ENCODE measurements at places on chromosomes 2 and 18.
A peak's percentile ranks its signal among the peaks of the same experiment; 100 is the strongest.

- no peak for DNase-seq
Measured at GRCh38 chr2:53051157-53051556, 716.4 kb upstream of the CHAC2 start.

DNA sequence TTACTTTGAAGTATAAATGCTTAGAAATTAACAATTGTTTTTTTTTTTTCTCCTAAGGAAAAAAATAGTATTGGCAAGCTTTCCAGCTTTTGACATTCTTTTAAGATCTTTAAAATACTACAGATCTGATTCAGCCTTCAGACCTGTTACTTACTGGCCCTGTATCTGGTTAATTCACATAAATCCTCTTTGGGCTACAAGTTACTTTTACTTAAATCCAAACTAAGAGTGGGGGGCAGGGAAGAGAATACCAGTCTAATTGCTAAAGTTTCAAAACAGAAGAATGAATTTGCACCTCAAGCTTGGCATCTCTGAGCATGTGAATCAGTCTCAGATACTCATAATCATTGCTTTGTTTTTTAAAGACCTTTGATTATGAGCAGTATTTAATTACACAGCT is 386.3 kb downstream of the PARD3B start:
- no peak for DNase-seq

GRCh38 chr2:43068041-43068533 is 158.3 kb downstream of the ZFP36L2 start:
- no peak for DNase-seq

DNA sequence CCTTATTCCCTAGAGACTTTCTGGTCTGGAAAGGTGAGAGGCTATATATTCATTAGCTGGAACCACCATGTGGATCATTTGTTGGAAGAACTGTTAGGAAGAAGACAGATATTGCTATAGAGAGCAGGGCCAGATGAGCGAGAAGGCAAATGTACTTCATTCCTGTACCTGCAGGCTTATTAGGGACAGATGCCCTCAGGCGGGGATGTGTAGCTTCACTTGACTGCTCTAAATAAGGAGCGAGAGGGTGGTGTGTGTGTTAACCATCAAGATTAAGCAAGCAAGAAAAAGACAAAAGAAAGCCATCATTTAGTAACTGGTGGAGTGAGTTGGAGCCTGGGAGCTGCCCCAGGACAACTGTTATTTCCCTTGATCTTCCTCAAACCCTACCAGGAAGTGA is 36.4 kb downstream of the NEDD4L start:
- DNase-seq, result no peak

DNA sequence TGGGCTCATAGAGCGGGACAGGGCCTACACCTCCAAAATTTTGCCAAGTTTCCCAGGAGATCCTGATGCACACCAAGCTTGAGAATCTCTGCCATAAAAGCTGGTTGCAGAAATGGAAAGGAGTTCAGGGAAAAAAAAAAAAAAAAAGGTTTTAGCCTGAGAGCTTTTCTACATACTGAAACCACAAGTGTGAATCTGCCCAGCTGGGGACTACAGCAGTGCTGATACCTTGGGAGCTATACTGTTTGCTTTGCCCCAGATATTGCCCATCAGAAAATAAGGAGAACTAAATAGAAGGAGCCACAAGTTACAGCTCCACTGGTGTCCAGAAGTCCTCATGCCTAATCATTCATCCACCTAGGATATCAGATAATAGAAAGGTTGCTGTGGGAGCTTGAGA is 38.4 kb upstream of the NCKAP5 start:
- no peak for DNase-seq

GRCh38 chr2:33672389-33672788 is 73.3 kb upstream of the FAM98A start:
- DNase-seq, result no peak

GRCh38 chr2:84132370-84132769 is 326.7 kb downstream of the SUCLG1 start:
- DNase-seq, result no peak

DNA sequence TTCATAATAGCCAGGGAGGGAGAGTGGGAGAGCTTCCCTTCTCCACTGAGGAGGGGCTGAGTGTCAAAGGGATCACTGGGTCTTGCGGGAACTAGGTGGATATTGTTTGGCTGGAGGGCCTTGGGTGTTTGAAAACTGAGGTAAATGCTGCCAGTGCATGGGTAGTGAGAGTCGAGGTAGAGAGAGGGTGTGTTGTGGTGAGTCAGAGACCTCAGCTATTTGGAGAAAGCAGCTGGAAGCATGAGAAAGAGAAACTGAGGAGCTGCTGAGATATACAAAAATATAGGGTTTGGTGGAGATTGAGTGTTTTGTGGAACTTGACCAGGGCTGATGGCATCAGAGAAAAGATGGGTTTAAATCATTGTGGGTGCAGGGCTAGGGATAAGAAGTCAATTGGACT is 127.0 kb upstream of the CCDC195 start:
- no peak for DNase-seq

DNA sequence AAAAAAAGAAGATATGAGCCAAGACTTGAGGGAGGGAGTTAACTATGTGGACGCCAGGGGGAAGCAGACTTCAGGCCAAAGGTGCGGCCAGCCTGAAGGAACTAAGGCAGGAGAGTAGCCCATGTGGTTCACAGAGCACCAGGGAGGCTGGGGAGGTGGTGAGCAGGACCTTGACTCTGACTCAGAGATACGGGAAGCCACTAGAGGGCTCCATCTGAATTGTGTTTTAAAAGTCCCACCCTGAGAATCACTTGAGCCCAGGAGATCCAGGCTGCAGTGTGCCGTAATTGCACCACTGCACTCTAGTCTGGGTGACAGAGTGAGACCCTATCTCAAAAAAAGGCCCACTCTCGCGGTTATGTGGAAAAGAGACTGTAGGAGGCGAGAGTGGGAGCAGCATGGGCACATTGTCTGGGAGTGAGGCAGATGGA is 12.3 kb downstream of the CEP192 start:
- no peak for DNase-seq

DNA sequence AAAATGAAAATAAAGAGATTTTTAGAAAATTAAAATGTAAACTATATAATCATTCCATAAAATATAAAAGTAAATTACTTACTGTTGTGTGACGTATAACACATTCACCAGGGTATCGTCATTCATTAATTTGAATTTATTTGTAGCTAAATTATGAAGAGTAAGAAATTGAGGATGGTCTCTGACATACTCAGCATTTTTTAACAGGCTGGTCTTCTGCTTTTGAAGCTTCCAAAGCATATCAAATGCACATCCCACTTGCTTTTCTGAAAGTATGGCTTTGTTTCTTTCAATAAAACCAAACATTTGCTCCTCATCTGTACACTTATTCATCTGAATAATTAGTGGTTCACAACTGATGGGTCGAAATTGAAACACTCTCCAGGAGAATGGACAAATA is 2.1 kb downstream of the FASTKD1 start:
- no peak for DNase-seq

DNA sequence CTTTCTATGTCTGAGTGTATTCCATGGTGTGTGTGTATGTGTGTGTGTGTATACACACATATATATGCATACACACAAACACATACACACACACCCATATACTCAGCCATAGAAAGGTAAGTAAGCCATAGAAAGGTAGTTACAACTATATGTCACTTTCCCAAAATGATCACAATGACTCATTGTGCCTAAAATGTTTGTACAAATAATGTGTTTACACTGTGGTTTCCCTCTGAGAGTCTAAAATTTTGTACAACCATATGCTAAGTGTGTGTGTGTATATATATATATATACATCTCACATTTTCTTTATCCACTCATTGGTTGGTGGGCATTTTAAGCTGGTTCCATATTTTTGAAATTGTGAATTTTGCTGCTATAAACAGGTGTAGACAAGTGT is 55.3 kb upstream of the CSRNP3 start:
- DNase-seq, result no peak

- peak; percentile 74 for DNase-seq
Measured at GRCh38 chr2:191030521-191031154, 16.7 kb upstream of the STAT1 start.

DNA sequence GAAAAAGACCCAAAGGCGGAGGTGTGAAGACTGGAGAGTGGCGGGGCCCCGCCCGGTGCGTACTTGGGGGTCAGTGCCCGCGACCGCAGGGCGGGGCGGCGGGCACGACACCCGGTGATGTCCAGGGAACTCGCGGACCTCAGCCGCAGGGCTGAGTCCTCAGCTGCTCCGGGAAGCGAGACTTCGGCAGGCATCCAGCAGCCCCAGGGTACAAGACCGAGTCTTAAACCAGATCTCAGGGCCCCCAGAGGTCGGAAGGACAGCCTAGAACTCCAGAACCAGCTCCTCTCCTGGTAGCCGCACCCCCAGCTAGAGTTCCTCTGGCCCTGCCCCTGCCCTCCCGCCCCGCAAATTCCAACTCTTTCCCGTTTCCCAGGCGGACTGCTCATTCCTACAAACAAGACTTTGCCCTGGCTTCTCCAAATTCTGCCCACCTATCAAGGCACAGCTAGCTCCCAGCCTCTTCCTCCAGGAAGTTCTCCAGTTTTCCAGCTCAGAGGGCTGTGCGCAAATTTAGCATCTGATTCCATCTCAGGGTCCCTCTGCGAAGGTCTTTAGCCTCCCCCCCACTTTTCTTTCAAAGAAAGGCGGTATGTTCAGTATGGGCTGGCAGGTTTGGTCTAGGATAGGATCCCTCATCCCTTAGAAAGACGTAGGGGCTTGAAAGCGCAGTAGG is 26.0 kb upstream of the NOTO start:
- DNase-seq, result no peak

- peak; percentile 71 for DNase-seq
Measured at GRCh38 chr2:240561325-240561971, 1.3 kb downstream of the DUSP28 start.

- DNase-seq, result no peak
Measured at GRCh38 chr18:57230861-57231585, 84.1 kb downstream of the BOD1L2 start.

DNA sequence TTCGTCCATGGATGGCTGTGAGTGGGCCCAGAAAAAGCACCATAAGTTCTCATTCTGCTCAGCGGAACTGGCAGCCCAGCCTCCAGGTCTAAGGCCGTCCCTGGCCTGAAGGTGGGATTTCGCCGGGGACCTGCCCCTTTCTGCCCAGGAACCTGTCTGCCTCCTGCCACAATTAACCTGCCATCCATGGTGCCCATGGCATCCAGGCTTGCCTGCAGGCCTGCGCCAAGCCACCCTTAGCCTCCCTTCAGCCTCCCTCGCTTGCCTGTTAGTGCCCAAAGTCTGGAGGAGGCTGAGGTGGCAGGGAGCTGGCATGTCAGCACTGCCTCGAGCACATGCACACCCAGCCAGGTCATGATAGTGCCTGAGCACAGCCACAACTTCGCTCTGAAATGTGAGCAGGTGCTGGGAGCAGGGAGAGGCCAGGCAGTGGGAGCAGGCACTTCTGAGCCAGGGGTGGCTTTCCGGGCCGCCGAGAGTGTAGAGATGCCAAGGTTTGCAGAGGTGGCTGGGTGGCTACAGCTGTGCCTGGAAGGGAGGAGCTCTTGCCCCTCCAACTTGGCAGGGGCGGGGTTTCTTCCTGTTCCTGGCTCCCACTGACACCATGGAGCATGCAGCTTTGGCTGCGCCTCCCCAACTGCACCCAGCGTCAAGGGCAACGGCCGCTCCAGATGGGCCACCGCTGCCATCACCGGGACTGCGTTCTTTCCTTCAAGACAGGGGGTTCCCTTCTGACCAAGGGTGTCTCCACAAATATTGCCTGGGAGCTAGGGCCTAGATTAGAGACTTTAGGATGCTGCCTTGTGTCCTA is 648.9 kb upstream of the VRK2 start:
- no peak for DNase-seq

DNA sequence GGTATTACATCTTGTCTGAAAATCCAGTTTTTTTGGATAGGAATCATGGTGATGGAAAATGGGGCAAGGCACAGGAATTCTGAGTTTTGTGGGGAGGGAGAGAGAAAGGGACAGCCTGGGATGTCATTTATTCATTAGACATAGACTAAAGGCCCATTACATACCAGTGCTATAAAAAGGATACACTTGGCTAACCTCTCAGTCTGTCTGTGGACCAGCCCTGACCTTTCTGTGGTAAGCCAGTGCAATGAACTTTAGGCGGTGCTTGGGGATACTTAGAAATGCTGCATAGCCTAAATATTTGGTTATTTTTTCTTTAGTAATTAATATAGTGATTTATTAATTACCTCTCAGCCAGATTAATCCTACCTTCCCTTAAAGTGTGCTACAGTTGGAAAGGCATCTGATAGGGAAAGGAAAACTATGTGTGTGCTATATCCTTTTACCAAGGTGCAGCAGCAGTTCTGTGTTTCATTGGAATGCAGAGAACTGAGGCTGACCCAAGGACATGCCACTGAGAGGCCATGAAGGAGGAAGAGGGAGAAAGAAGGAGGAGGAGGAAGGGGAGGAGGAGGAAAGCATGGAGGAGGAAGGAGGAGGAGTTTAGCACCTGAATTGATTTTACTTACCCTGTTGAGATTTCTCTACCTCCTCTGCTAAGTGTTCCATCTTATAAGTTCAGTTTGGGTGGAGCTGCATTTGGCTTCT is 37.5 kb downstream of the KCNS3 start:
- DNase-seq, result no peak

GRCh38 chr2:122028371-122029100 is 273.1 kb downstream of the TSN start:
- no peak for DNase-seq

- DNase-seq, result no peak
Measured at GRCh38 chr2:118509319-118510004, 338.0 kb downstream of the EN1 start.

GRCh38 chr2:72148837-72149555 is 1.3 kb upstream of the CYP26B1 start:
- no peak for DNase-seq
